ENCODE measurements at places on chromosomes 1 and 21. TPM values are rescaled to one million over a fixed set of nuclear protein-coding genes. Genes with fewer than 3 reads are reported as not detected.

RSBN1 gene
- total RNA-seq: 23.2 TPM

GSTM1 gene
- not detected for total RNA-seq

CHRNB2 gene
- not detected for total RNA-seq

LIPI gene
- not detected for total RNA-seq

RXFP4 gene
- total RNA-seq: not detected

DMRTA2 gene
- not detected for total RNA-seq

TTC39A gene
- 42.1 TPM for total RNA-seq

CLDN19 gene
- not detected for total RNA-seq

RGS4 gene
- 0.81 TPM for total RNA-seq

TAS1R1 gene
- not detected for total RNA-seq

ARHGEF11 gene
- 41.1 TPM for total RNA-seq

UMODL1 gene
- total RNA-seq: 0.49 TPM

DNA sequence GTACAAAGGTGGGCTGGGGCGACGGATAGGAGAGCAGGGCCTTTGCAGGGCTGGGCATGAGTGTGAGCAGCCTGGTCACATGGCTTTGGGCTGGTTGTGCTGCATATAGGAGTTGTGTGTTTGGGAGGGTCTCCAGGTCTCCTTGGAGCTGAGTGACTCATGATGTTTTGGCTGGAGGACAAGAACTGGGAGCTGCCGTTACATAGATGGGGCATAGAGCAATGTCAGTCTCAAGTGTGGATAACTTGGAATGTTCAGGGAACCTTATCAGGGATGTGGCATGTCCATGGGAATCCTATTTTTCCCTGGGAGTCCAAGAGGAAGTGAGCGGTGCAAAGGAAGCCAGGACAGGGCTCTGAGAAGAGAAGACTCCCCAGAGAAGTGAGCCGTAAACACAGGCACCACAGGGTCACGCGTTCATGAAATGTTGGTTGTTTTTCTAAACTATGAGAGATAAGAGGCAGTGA is 136.4 kb upstream of the KCNE2 start:
- H3K27ac ChIP-seq: no peak overlapping the region
- H3K4me3 ChIP-seq: no peak overlapping the region
- H3K27me3 ChIP-seq: no peaks in the 10 kb centered on the region
- DNase-seq: no peak
- no peaks in the 10 kb centered on the region for H3K36me3 ChIP-seq

DNA sequence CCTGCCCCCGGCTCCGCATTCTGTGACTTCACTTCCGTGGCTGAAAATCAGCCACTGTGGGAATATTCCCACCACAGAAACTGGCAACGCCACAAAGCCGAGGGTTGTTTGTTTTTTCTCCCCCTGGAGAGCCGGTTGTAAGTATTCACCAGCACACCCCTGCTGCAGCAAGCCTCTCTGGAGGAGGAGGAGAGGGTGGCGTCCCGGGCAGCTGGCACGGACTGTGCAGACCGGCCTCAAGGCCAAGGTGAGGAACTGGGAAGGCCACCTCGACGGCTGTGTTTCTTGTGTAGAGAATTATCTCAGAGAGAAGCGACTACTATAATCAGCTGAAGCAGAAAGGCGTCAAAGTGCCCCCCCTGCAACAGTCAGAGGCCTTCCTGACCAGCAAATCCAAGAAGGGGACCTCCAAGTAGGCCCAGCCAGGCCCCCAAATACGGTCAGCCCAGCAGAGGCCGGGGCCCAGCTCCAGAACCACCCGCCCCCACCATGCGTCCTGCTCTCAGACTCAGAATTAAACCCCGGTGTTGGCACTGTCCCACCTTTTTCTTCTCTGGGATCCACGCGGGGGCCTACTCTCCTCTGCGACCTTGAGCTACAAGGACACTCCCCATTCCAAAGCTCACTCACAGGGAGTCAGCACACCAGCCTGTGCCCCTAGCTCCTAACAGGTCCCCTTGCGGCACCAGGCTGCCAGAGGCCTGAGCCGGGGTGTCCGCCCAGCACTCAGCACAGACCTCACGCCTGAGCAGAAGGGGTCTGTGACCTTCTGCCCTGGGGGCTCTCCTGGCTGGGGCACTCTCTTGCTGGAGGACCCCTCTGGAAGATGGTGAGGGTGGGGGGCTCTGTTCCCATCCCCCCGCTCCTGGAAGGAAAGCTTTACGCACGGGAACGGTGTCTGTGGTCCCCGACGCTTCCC is 1.2 kb upstream of the SMIM1 start:
- no peak overlapping the region for H3K27ac ChIP-seq
- no peaks in the 10 kb centered on the region for H3K36me3 ChIP-seq
- peak overlapping the region; percentile 61 for H3K4me3 ChIP-seq
- no peaks in the 10 kb centered on the region for H3K27me3 ChIP-seq
- DNase-seq: no peak

- no peak for DNase-seq
- no peaks in the 10 kb centered on the region for H3K27me3 ChIP-seq
- no peak overlapping the region for H3K4me3 ChIP-seq
- H3K36me3 ChIP-seq: no peaks in the 10 kb centered on the region
- H3K27ac ChIP-seq: no peak overlapping the region
Observed at GRCh38 chr1:178575611-178576361, 62.9 kb downstream of the TEX35 start.

DNA sequence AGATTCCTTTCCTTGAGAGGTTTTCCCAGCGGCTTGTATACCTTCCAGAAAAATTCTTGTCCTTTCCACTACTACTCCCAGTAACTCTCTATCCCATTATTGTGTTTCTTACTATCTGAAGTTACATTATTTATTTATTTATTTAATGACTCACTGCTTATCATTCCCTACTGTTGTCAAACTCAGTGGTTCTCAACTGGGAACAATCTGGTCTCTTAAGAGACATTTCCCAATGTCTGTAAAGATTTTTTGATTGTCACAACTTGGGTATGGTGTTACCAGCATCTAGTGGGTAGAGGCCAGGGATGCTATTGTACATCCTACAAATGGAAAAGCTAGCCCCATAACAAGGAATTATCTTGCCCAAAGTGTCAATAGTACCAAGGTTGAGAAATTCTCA is 771.5 kb upstream of the ADGRL2 start:
- DNase-seq: no peak
- no peaks in the 10 kb centered on the region for H3K4me1 ChIP-seq
- H3K27ac ChIP-seq: no peak overlapping the region
- no peak overlapping the region for H3K4me3 ChIP-seq
- no peaks in the 10 kb centered on the region for H3K36me3 ChIP-seq

GRCh38 chr1:93708734-93709481 is 27.3 kb upstream of the BCAR3 start:
- H3K4me1 ChIP-seq: peaks cover 13% of the 10 kb centered on the region
- no peaks in the 10 kb centered on the region for H3K36me3 ChIP-seq
- H3K27me3 ChIP-seq: no peaks in the 10 kb centered on the region
- H3K27ac ChIP-seq: no peak overlapping the region

DNA sequence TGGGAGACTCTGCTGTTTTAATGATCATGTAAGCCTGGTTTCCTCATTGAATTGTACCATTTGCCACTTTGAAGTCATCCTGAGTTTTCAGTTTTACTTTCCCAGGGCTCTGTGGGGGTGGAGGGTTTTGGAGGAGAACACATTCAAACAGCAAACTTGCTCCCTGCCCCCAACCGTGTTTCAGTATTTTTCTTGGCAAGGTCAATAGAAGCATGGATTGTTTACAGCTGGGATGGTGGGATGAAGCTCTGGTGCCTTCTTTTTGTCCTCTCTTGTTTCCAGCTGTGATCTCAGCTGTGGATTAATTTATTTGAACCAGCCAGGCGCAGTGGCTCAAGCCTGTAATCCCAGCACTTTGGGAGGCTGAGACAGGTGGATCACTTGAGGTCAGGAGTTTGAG is 54.3 kb upstream of the SERBP1 start:
- H3K4me1 ChIP-seq: no peaks in the 10 kb centered on the region
- no peak overlapping the region for H3K27ac ChIP-seq
- H3K27me3 ChIP-seq: no peaks in the 10 kb centered on the region
- no peaks in the 10 kb centered on the region for H3K36me3 ChIP-seq
- DNase-seq: no peak

DNA sequence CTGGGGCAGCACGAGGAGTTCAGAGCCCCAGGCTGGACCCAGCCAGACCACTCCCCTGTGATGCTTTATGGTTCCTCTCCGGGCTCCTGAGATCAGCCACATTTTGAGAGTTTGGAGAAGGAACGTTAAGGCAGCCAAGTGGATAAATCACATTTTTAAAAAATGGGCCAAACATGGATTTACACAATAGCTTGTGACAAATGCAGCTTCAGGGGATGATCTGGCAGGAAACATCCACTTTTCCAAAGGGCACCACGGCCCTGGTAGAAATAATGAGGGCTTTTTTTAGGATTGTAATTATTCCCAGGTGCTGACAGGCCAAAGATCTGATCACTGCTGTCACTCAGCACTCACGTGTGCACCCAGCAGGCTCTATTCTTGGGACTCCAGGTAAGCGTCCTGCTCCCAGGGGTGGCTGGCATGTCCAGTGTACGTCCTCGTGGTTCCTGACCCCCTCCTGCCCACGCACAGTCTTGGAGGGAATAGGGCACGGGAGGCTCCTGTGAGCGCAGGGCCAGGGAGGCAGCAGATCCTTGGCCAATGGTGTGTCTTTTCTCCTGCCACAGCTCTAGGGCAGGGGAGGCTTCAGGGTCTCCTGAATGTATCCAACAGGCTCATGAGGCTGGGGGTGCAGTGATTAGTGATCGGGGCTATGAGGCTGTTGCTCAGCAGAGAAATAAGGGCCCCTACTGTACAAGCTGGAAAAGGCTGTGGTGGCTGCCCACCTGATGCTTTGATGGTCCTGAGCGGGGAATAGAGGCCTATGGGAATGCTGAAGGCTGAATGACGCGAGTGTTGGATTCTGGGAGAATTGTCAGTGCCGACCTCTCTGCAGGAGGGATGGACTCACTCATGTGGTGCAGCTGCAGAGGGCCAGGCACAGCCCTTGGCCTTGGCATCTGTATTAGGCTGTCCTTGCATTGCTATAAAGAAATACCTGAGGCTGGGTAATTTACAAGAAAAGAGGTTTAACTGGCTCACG is 415.7 kb downstream of the PTPRU start:
- H3K4me3 ChIP-seq: no peak overlapping the region
- peak; percentile 26 for DNase-seq
- no peaks in the 10 kb centered on the region for H3K4me1 ChIP-seq

GRCh38 chr1:225815526-225816178 is 5.7 kb downstream of the EPHX1 start:
- H3K27me3 ChIP-seq: no peaks in the 10 kb centered on the region
- peak overlapping the region; percentile 89 for H3K27ac ChIP-seq
- no peak overlapping the region for H3K4me3 ChIP-seq
- peaks cover 86% of the 10 kb centered on the region for H3K4me1 ChIP-seq

- no peak for DNase-seq
- H3K4me3 ChIP-seq: no peak overlapping the region
- H3K27ac ChIP-seq: no peak overlapping the region
- no peaks in the 10 kb centered on the region for H3K36me3 ChIP-seq
- H3K27me3 ChIP-seq: no peaks in the 10 kb centered on the region
Observed at GRCh38 chr1:112399456-112399855, 3.4 kb downstream of the CTTNBP2NL start.

- H3K4me1 ChIP-seq: no peaks in the 10 kb centered on the region
- DNase-seq: no peak
- no peak overlapping the region for H3K4me3 ChIP-seq
- H3K27ac ChIP-seq: no peak overlapping the region
- H3K36me3 ChIP-seq: no peaks in the 10 kb centered on the region
- no peaks in the 10 kb centered on the region for H3K27me3 ChIP-seq
Observed at GRCh38 chr21:44984792-44985440, 45.1 kb downstream of the SLX9 start.

- H3K4me3 ChIP-seq: peak overlapping the region; percentile 57
- peak; percentile 57 for DNase-seq
- H3K27me3 ChIP-seq: no peaks in the 10 kb centered on the region
- peak overlapping the region; percentile 78 for H3K27ac ChIP-seq
- H3K36me3 ChIP-seq: no peaks in the 10 kb centered on the region
Observed at GRCh38 chr1:227886503-227886961, 61.2 kb downstream of the WNT9A start.

- no peak for DNase-seq
- H3K36me3 ChIP-seq: peaks cover 55% of the 10 kb centered on the region
- H3K27ac ChIP-seq: no peak overlapping the region
- H3K27me3 ChIP-seq: no peaks in the 10 kb centered on the region
- H3K4me1 ChIP-seq: no peaks in the 10 kb centered on the region
Observed at GRCh38 chr1:58657082-58657481, 42.8 kb downstream of the MYSM1 start.

DNA sequence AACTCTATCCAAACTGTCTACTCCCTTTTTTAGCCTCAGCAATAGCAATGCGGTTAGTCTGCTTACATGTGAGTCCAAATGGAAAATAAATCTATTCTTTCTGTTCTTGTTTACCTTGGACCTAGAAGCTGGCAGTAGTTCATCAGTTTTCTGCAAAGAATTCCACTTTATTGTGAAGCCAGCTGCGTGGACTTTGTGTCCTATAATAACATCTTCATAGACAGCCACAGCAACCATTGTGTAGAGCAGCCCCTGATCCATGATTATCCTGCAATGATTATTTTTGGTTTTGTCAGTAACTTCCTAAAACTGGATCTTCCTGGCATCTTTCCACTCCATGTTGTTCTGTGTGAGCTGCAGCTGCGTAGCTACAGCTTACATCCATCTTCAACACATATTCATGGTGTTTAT is 408.7 kb downstream of the NUF2 start:
- H3K4me1 ChIP-seq: no peaks in the 10 kb centered on the region
- no peak overlapping the region for H3K4me3 ChIP-seq

- H3K36me3 ChIP-seq: no peaks in the 10 kb centered on the region
- H3K27me3 ChIP-seq: peaks cover 58% of the 10 kb centered on the region
- no peak for DNase-seq
Observed at GRCh38 chr1:20370698-20371097, 80.0 kb downstream of the VWA5B1 start.

DNA sequence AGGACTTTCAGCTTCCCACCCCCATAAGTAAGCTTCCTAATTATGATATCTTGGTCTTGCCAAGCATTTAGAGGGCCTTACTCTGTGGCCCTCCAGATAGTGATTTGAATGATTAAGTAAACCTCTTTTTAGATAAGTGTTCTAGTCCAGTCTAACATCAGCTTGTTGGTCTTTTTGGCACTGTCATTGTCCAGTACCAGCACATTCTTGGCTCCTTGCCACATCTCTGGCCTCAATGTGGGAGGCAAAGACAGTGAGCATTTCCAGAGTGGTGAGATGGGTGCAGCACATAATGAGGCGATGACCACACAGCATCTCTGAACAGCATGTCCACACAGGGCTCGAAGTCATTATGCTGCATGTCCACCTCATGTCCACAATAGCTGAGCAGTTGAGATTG is 6.1 kb downstream of the CAPZA1 start:
- peaks cover 51% of the 10 kb centered on the region for H3K4me1 ChIP-seq
- H3K27me3 ChIP-seq: no peaks in the 10 kb centered on the region
- DNase-seq: no peak
- no peak overlapping the region for H3K27ac ChIP-seq
- no peak overlapping the region for H3K4me3 ChIP-seq

GRCh38 chr1:201381130-201381529 is 3.6 kb upstream of the TNNT2 start:
- H3K36me3 ChIP-seq: no peaks in the 10 kb centered on the region
- peaks cover 11% of the 10 kb centered on the region for H3K4me1 ChIP-seq
- H3K27me3 ChIP-seq: no peaks in the 10 kb centered on the region
- H3K4me3 ChIP-seq: no peak overlapping the region

GRCh38 chr1:240980342-240980741 is 368.4 kb upstream of the GREM2 start:
- H3K27me3 ChIP-seq: no peaks in the 10 kb centered on the region
- DNase-seq: no peak
- H3K4me3 ChIP-seq: no peak overlapping the region
- H3K36me3 ChIP-seq: no peaks in the 10 kb centered on the region
- no peak overlapping the region for H3K27ac ChIP-seq

Measured in upper lobe of right lung (tissue), 1 donor.